Activated T-helper 1 cell treated with anti-CD3 and anti-CD28 coated beads, Interleukin-2, amount 50 U/mL, for 16 hours (primary cell): ENCODE measurements at places on chromosomes 16 and 17.

DNA sequence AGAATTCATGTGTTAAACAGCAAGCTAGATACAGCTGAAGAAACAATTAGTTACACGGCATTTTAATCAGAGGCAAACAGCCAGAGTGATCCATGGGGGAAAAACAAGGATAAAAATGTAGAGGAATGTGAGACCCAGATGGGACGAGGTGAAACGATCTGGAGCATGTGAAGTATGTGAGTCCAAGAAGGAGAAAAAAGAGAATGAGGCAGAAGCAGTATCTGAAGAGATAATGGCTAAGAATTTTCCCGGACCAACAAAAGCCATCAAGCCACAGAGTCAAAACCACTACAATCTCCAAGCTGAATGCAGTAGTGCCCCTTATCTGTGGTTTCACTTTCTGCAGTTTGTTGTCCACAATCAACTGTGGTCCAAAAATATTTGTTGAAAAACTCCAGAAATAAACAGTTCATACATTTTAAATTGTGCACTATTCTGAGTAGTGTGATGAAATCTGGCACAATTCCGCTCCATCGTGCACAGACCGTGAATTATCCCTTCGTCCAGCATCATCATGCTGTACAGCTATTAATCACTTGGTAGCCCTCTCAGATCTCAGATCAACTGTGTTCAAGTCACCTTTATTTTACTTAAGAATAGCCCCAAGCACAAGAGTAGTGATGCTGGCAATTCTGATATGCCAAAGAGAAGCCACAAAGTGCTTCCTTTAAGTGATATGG, 18.8 kb downstream of the MYH10 start:
- DNase-seq = no peak

GRCh38 chr17:48850792-48851323, 20.0 kb downstream of the CALCOCO2 start:
- no peak for DNase-seq

DNA sequence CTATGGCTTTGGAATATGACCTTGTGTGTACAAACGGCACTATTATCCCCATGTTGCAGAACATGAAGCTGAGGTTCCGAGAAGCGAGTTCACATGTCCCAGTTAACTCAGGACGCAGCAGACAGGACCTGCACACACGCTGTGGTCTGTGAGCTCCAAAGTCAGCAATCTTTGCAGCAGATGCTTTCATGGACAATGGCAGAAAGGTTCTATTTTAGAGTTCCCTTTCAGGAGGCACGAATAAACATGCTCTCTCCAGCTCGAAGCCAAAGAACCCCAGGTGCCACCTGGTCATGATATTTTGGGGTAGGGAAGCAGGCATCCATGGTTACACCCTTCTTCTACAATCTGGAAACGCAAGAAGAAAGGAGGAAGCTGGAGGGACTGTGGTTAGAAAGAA, 412.0 kb downstream of the TMEM114 start:
- no peak for DNase-seq

DNA sequence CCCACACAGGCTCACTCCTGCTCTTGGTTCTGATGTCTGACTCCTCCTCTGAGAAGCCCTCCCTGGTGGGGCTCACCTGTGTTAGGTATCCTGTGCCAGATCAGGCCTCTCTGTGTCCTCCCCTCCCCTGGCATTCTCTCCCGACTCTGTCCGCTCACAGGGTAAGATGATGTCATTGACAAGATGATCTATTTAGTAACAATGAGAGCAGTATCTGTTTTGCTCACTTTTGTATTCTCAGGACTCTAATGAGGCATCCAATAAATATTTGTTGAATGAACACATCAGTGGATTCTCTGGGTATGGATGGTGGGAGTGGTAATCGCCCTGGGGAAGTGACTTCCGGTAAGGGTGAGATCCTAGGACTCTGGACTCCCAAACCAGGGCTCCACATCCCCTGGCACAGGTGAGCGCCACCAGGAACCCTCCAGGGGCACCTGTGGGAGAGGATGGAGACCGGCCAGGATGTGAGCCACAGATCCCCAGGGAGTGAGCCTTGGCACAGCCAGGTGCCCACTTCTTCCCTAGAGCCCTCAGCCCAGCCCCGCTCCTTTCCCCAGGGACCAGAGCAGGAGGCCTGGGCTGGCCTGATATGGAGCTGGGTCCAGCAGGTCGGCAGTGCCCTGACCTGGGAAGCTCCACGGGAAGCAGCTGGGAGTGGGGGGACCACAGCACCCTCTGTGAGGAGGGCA, 5.4 kb upstream of the HAP1 start:
- no peak for DNase-seq

- no peak for DNase-seq
These were observed 1.5 kb downstream of the CYBA start for GRCh38 chr16:88649195-88649923.

GRCh38 chr16:47722046-47722445, 260.9 kb downstream of the PHKB start:
- DNase-seq = no peak
